ENCODE measurements at places on chromosomes 11 and 22.

GRCh38 chr11:81004576-81004975, 1563.7 kb upstream of the TENM4 start:
- DNase-seq: no peak

DNA sequence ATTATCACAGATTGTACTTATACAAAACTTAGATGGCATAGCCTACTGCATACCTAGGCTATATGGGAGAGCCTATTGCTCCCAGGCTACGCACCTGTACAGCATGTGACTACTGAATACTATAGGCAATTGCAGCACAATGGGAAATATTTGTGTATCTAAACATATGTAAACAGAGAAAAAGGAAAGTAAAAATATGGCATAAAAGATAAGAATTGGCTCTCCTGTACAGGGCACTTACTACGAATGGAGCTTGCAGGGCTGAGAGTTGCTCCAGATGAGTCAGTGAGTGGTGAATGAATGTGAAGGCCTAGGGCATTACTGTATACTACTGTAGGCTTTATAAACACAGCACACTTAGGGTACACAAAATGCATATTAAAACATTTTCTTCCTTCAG, 13.2 kb downstream of the APOL6 start:
- DNase-seq: no peak

GRCh38 chr11:12434325-12434654, 56.9 kb downstream of the PARVA start:
- no peak for DNase-seq

DNA sequence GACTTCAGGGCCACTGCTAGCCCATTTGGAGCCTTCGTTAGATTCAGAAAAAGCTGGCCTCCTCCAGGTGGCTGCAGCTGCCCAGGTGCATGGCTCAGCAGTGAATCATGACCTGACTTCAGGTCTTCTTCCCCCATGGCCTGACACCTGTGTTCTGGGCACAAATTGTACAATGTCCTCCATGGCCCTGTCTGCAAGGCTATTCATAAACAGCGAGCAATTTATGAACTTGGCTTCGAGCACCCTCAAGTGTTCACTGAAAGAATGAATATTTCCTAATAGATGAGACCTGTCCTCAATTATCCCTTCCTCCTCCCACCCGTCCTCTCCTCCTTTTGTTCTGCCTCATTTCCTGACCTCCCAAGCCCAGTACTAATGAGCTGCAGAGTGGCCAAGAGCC, 12.2 kb upstream of the VPS37C start:
- DNase-seq: no peak

GRCh38 chr22:43555561-43556515, 144.0 kb downstream of the MPPED1 start:
- DNase-seq: no peak

- DNase-seq: no peak
Measured at GRCh38 chr11:48054994-48055291, 74.6 kb downstream of the PTPRJ start.
